ENCODE measurements at places on chromosomes 5 and 9.

DNA sequence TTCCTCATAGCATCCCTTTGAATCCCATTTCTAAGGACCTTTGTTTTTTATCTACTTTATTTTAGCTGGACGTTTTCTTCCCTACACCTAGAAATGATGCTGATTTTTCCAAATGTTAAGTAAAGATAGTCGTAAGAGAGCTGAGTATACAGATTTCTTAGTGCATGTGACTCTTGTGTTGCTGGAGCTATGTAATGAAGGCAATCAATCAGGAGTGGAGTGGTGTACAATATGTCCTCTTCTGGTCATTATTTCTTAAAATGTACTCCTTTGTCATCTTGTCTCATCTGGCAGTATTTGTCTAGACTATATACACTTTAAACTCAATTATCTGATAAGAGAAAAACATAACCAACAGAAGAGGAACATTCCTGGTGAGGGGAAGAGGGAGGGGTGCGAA is 13.5 kb downstream of the GAPT start:
- DNase-seq = no peak

DNA sequence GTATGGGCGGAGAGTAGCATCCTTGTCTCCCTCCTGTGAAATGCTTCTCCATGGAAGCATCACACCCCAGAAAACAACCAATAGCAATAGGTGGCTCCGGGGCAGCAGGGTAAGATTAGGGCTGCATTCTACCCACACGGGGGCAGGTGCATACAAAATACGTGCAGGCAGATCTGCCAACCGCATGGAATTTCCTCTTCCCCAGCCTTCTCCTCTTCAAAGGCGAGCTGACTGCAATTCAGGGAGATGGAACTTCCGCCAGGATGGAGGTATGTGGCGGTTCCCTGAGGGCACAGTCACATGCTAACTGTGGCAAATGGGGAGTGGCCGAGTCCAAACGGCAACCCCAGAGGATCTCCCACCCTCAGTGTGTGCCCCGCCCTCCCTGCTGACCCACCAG is 81.5 kb downstream of the LMNB1 start:
- DNase-seq = no peak

GRCh38 chr5:143316844-143317631 is 86.4 kb downstream of the NR3C1 start:
- DNase-seq = no peak

GRCh38 chr5:124783285-124783684 is 36.8 kb upstream of the ZNF608 start:
- DNase-seq = no peak

DNA sequence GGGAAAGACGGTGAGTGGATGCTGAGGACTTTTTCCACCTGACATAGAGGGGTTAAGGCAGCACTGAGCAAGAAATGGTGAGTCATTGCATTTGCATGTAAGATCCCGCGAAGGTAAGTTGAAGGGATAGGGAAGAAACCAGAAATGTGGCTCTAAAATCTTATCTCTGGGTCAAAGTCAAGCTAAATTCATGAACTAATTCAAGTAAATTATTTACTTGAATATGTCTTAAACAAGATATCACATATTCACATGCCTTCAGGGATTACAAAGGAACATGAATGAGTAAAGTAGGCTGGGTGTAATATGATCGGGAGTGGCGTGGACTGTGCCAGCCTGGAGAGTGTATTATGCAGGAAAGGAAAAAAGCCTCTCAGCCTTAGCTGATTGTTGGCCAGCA is 74.4 kb upstream of the EQTN start:
- no peak for DNase-seq

DNA sequence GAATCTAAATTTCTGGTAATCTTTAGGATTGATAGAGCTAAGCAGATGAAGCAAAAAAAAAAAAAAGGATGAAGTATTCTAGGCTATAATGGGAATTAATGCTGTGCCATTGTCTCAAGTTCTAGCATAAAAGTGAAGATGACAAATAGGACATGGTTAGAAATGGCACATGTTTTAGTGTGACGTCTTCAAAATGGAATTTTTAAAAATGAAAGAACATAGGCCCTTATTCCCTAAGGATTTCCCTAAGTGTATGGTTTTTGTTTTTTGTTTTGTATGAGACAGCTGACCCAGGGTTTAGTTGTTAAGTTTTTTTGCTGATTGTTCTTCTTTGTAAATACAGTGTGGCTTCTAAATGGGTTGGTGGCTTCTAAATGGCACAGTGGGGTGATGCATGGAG is 7.1 kb downstream of the TLE4 start:
- no peak for DNase-seq

GRCh38 chr5:145965804-145966203 is 29.4 kb downstream of the SH3RF2 start:
- DNase-seq = no peak

DNA sequence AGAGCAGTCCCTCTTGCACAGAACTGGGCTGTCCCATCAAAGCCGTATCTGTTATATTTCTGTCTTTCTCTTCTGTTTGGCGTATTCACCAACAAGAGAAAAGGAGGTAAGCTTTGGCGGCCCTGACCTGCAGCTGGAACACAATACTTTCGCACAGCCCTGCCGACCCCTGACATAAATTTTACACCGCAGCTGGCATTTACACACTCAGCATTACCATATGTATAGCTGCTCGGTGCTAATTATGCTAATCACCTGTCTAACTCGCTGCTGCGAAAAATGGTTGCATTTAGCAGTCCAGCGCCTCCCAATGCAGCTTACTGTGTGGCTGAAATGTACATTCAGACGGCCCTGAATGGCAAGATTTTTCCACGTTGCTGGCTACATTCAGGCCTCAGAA is 20.8 kb downstream of the PTCH1 start:
- DNase-seq = no peak

GRCh38 chr5:60520451-60521227 is 179.3 kb downstream of the DEPDC1B start:
- no peak for DNase-seq

- DNase-seq = no peak
Observed at GRCh38 chr5:134769206-134769605, 10.6 kb downstream of the DDX46 start.

GRCh38 chr5:180142021-180142765 is 66.8 kb downstream of the RASGEF1C start:
- no peak for DNase-seq

DNA sequence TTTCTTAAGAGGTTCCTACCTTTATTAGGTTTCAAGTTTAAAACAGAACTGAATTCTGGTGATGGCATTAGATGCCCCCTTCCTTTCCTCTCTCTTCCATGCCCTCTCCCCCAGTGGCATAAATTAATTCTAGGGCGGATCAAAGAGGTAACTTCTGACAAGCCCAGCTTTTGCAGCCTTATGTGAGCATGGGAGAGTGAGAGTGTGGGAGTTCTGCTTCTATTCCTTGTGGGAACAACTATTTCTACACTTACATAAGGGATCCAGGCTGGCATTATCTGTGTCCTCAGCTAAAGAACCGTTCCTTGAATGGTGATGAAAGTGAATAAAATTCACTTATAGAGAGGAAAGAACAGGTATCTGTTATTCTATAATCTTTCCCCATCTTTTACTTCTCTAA is 437.6 kb downstream of the KIF4B start:
- no peak for DNase-seq

DNA sequence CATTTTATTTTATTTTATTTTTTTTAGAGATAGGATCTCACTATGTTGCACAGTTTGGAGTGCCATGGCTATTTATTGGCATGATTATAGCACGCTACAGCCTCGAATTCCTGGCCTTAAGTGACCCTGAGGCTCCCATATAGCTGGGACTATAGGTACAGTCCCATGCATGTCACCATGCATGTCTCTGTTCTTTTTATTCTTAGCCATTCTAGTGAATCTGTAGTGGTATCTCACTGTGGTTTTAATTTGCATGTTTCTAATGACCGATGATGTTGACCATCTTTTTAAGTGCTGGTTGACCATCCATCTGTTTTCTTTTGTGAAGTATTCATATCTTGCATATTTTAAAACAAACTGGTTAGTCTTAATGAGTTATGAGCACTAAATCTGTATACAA is 76.1 kb downstream of the SLC44A1 start:
- DNase-seq = no peak

GRCh38 chr9:120713257-120714087 is 798 bp downstream of the MEGF9 start:
- DNase-seq = peak; percentile 37

GRCh38 chr9:20526500-20527319 is 95.6 kb downstream of the MLLT3 start:
- no peak for DNase-seq

- no peak for DNase-seq
Observed at GRCh38 chr5:173920866-173921555, 32.9 kb downstream of the CPEB4 start.

- DNase-seq = no peak
Observed at GRCh38 chr5:149831492-149831891, 101.4 kb downstream of the PPARGC1B start.

DNA sequence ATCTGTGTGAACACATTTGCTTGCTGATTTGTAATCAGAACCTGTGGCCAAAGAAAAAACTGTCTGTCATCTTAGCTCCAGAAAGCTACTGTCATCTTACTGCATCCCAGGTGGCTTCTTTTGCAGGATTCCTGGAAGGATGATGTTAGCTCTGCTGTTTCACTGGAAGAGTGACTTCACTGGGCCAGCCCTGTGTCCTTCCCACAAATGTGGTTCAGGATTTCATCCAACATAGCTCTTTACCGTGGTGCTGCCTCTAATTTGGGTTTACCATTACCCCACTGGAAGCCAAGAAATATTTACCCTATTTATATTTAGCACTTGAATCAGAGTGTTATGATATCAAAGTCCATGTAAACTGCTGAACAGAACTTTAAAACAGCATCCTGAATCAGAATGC is 501.0 kb downstream of the GADD45G start:
- DNase-seq = no peak
